ENCODE measurements at places on chromosomes 3 and 15.

- no peak for DNase-seq
Observed at GRCh38 chr3:184333700-184334099, 3.7 kb upstream of the FAM131A start.

DNA sequence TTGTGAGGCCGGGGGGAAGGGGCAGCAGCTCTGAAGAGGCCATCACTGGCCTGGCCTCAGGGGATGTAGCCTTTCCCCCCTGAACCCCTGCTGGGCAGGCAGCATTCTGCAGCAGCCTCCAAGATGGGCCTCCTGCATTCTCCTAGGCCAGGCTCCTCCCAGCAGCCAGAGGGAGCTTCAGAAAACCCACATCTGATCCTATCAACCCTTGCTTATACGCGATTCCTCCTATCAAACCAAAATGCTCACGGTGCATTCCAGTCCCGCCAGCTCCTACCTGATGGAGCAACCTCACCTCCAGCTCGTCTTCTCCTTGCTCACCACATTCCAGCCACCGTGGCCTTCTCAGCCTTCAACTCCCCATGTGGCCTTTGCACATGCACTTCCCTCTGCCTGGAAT, 85.7 kb downstream of the MEGF11 start:
- DNase-seq: no peak

DNA sequence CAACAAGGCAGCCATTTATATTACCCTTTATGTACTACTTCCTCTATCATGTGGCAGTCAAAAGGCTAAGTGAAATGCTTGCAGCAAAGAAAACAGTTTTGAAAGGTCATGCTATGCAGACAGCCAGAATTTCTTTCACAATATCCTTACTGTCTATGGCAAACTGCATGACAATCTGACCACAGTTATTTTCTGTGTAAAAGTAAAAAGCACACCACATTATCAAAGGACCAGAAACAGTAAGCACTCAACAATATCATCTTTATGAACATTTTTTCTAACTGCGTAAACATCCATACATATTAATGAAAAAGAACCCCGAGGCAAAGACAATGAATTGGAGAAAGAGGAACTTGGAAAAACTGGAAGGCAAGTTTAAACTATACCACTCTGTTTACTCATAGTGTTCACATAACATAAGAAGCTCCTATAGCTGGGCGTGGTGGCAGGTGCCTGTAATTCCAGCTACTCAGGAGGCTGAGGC, 47.9 kb downstream of the PIK3CB start:
- no peak for DNase-seq

DNA sequence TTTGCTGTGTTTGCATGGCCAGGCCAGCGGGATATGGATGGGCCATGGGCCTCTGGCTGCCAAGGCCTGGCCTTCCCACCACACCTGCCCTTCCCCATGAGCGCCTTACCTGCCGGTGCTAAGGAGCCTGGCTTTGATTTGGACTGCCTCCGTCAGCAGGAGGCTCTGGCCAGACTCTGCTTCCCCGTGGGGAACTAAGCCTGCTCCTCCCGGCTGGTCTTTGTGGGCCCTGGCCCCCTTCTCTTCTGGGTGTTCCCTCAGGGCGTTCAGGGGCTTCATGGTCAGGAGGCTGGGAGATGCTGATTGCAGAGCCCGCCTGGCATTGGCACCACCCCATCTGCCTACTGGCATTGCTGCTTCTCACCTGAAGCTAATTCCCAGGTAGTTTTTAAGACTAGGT, 45.2 kb downstream of the SMAD6 start:
- no peak for DNase-seq

GRCh38 chr3:162842549-162843216, 1346.1 kb downstream of the OTOL1 start:
- no peak for DNase-seq

- DNase-seq: no peak
Observed at GRCh38 chr3:115071601-115072000, 75.5 kb downstream of the ZBTB20 start.

DNA sequence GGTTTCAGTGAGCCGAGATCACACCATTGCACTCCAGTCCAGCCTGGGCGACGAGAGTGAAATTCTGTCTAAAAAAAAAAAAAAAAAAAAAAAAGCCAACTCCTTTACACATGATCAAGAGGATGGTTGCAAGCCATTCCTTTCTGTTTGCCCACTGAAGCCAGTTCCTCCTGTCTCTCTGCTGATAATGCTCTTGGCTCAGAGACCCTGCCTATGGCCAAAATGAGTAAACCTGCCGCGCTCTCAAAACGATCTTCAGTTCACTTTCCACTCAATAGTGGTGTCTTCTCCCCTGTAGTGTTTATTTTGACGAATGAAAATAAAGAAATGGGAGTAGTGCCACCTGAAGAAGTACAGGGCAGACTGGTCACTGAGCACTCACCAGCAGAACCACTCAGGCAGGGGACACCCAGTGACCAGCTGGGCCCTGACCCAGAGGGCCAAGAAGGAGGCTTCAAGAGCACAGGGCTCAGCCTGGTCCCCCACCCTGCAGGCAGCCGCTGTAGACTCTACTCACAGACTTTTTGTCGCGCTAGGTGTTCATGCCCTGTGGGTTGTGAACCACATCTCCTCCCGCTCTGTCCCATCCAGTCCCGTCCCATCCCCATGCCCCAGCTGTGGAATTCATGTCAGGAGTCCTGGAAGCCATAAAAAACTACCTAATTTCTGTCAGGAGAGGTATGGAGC, 23.6 kb downstream of the GRAMD2A start:
- no peak for DNase-seq

- DNase-seq: no peak
Observed at GRCh38 chr15:38208206-38208605, 44.4 kb upstream of the SPRED1 start.

DNA sequence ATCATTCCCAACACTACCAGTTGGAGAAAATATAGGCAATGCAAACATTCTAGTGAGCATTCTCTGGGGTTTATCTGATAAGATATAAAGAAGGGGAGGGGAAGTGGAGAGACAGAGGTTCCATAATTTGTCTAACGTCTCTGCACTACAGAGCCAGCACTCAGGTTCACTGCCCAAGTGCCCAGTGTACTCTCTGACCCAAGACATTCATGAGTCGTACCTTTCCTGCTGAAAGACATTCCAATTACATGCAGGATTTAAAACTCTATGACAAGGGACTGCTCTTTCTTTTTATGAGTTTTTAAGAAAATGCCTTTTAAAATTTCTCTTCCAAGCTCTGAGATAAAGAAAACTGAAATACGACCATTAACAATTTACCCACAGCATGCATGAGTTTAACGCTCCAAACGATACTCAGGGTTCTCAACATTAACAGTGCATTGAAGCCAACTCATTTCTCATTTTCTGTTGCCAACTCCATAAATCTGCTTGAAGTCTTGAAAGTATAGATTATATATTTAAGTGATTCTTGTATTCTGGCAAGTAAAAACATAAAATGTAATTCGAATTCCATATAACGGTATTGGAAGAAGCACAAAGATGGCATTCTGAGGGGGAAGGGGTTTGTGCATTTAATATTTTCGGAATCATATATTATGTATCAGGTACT, 193.4 kb downstream of the SUCLG2 start:
- no peak for DNase-seq

DNA sequence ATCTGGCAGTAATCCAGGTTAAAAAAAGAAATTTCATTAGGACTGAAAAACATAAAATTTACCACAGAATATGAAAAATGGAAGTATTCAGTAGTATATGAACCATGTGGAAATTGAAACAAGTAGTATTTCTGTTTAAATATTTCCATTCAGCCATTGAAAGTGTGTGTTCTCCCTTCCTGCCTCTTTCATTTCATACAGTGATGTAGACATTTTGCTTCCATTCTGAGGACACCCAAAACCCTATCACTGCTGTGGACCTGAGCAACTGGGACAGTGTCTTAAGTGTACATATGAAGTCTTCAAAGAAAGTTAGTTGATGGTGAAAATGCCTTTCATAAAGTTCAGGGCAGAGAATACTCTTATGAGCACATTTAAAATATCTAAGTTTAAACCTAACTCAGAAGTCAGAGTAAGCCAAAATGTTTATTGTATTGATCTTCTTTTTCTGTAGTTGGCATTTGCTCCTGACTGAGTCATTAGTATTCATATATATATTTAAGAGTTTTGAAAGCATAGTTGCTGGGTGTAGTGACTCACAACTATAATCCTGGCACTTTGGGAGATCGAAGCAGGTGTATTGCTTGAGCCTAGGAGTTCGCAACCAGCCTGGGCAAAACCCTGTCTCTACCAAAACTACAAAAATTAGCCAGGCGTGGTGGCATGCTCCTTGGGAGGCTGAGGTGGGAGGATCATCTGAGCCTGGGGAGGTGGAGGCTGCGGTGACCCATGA, 198.8 kb downstream of the KLHL25 start:
- no peak for DNase-seq

GRCh38 chr15:75069301-75069925, 46.0 kb downstream of the PPCDC start:
- DNase-seq: peak; percentile 15

DNA sequence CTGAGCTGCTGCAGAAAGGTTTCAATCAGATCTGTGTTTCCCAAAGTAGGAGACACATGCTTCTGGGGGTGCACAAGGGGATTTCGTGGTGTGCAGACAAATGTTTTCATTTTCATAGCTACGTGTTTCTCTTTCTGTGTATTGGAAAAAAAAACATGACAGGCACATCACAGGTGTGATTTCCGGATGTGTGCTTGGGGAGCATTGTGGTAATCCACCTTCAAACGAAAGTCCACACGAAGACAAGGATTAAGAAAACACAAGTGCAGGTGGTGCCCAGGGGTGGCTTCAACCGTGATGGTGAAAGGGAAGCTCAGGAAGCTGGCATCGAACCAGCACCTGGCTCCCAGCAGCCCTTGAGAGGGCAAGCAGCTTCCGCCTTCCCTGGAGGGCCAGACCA, 164.6 kb upstream of the LINGO1 start:
- no peak for DNase-seq

DNA sequence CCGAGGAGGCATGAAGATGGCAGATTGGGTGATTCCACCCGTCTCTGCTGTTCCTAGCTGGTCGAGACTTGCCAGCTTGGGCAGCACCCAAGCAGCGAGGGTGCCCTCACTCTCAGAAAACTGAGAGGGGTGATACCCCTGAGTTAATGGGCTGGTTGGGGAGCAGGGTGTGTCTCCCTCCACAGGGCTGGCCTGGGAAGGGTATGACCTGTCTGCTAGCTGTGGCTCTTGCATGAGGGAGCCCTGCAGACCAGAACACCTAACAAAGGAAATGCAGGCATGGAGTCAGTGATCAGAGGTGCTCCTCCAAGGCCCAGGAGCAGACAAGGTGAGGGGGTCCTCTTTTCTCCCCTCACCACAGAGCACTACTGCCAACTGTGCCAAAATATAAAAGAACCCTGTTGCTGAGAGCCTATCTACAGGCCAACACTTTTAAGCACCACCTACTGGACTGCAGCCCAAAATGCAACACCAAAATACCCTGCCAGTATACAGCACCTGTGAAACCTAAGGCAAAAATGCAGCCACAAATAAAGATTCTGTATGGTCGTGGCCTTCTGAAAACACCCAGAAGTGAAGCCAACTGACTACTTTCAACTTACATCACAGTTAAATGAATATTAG, 35.8 kb upstream of the PPM1L start:
- no peak for DNase-seq

DNA sequence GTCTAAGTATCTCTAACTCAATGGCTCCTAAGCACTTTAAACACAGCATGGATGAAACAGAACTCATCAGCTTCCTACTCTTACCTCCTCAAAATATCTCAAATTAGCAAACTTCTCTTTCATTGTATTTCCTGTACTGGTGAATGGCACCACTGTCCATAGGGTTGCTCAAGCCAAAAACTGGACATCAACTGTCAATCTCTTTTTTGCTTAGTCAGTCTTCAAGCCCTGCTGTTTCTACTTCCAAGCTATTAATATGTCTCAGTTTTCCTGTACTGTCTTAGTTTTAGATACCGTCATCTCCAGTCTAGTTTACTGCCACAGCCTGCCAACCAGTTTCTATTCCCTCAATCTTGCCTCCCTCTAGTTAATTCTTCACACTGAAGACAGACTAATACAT, 48.3 kb upstream of the KPNA4 start:
- DNase-seq: no peak

DNA sequence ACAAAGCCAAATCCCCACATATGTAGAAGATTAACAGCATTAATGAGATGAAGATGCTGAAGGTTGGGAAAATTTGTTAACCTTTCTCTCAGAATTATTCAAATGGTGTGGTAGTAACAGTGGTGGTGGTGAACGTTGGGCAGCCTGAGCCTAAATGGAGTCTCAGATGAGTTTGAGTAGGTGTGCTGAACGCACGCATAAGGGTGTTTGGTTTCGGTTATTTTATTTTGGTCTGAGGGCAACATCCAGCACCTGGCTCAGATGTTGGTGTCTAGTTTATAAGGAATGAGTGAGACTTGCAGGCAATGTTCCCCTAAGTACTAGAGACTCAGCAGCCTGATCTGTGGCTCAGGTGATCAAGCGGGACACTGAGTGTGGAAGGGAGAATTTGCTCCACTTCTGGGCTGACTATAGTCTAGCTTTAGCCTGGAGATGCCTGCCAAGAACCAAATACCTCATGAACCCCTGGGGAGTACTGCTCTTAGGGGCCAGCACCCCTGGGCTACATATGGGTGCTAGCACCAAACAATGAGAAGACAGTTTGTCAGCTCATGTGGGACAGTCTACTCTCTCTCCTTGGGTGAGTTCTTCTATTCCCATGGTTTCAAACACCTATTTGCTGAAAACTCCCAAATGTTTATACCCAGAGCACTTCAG, 39.5 kb upstream of the ATP2C1 start:
- DNase-seq: no peak

DNA sequence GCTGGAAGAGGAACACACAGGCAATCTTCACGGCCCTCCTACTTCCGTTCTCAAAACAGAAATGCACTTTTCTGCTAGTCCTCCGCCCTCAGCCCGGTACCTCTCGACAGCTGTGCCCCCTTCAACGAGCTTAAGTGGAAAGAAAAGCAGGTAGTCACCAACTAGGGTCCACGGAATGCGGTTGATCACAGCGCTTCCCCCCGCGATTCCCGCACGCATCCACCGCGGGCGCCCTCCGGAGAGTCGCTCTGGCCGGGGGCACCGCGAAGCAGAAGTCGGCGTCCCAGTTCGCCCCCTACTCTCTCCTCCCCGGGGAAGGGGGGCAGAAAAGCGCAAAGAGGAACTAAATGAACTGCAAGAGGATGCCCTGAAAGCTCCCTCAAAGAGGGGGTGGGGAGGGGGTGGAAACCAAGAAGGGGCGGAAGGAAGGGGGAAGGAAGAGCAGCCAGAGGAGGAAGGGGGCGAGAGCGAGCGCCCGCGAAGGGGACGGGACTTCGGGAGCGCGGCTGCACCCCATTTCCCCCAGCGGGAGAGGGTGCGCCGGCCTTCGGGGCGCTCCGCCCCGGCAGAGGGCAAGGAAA, 738 bp downstream of the ACAP2 start:
- peak; percentile 54 for DNase-seq

DNA sequence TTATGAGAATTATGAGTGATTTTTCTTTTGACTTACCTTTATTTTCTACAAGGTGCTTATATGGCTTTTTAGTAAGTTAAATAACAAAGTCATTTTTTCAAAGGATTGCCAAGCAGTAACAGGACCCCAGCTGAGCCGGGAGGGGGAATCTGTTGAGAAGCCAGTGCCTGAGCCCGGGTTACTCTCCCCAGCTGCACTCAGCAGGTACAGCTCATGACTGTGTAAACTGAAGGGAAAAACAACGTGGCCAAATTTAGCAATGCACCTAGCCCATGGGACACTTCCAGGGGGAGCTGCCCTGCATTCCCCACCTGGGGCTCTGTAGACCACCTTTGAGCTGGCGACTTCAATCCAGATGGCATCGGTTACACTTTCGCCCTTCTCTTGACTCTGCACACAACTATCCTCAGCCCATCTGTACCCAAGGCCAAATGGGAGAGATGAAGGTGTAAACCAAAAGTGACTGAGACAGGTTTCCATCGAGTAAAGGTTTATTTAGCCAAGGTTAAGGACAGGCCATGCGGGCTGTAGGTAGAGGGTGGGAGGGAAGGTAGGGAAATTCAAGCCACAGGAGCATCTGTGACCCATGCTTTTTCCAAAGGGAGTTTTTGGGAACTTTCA, 18.2 kb upstream of the HCN4 start:
- DNase-seq: no peak

Data from CD4-positive, alpha-beta T cell treated with Interleukin-1 beta for 1 hour (primary cell).